Prostate gland (tissue), 2 donors: ENCODE measurements at places on chromosomes 4 and X.

DNA sequence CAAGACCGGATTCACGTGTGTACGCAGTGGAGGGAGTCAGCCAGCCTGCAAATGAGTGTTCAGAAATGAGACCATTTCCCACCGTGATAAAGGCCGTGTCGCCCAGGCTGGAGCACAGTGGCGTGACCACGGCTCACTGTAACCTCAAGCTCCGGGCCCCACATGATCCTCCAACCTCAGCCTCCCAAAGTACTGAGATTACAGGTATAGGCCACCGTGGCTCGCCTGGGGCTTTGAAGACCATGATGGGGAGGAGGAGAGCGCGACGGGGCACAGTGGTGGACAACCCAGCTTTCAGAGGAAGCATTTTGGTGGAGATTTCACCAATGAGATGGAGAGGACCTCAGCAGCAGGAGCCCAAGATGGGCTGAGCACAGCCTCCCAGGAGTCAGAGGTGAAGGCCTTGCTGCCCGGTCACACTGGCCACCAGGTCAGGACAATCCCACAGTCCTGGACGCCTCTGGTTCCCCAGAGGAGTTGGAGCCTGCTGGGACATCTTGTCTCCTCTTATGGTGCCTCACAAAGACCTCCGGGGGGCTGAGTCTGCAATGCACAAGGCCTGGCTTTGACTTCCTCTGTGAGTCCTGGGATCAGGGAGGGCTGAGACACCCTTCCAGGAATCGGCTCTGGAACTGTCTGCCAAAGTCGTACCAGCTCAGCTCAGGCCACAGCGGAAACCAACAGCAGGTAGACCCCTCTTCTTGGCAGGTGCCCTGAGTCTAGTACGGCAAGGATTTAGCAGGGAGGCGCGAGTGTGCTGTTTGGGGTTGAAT is 22.4 kb upstream of the MXD4 start:
- no peaks in the 10 kb centered on the region for H3K27me3 ChIP-seq
- H3K27ac ChIP-seq = no peak overlapping the region
- no peaks in the 10 kb centered on the region for H3K36me3 ChIP-seq
- no peak overlapping the region for H3K4me3 ChIP-seq
- H3K4me1 ChIP-seq = no peaks in the 10 kb centered on the region
- DNase-seq = no peak

DNA sequence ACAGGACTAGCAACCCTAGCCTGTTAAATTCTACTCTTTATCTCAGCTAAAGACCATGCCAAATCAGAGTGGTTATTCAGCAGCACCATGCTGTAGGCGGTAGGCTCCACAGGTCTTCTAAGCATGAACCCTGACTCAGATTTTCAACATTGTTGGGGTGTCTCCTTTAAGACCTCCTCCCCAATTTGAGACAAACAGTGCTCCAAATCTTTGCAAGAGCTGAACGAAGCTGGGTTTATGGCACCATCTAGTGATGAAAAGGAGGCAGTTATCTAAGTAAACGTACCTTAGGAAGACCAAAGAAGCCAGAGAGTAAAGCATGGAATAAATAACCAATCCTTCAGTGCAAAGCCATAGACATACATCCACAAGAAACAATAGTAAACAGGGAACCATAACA is 334.5 kb upstream of the SLC7A11 start:
- DNase-seq = no peak
- H3K4me3 ChIP-seq = no peak overlapping the region
- no peaks in the 10 kb centered on the region for H3K4me1 ChIP-seq
- H3K27ac ChIP-seq = no peak overlapping the region
- no peaks in the 10 kb centered on the region for H3K27me3 ChIP-seq

DNA sequence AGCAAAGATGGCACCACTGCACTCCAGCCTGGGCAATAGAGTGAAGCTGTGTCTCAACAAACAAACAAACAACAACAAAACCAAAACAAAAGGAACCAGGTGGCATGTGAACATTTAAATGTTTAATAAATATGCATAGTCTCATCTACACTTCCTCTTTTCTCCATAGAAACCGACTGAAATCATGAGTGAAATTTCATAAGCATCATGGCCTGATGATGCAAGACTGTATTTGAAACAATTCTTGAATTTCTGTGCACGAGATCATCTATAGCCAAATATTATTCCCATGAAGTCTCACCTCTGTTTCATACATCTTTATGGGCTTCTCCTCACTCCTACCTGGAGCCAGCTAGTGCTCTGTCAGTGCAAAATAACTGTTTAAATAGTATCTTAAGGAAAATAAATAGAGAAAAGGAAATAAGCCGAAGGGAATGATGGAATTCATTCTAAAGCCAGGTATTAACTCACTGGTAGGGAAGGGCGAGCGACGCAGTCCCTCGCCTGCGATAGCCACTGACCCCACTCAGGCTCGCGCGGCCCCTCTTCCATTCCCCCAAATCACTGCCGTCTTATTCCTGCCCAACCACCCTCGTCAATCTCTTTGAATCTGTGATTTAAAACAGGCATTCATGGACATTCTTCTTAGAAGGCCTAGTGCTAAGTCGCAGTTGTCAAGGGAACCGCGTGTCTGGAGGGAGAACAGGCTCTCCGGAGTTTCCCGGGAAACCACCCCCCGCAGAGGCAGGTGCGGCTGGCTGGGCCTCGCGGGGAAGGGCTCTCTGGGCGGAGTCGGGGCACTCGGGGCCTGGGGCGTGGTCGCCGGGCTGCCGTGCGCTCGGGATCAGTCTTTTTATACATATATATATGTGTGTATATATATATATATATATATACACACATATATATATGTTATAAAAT is 52.4 kb upstream of the TRIM2 start:
- H3K4me1 ChIP-seq = no peaks in the 10 kb centered on the region
- H3K27me3 ChIP-seq = no peaks in the 10 kb centered on the region
- no peak overlapping the region for H3K4me3 ChIP-seq

- no peaks in the 10 kb centered on the region for H3K27me3 ChIP-seq
- no peak overlapping the region for H3K4me3 ChIP-seq
- H3K4me1 ChIP-seq = no peaks in the 10 kb centered on the region
These were observed 30.0 kb upstream of the PLAC1 start for GRCh38 chrX:134688031-134688823.

DNA sequence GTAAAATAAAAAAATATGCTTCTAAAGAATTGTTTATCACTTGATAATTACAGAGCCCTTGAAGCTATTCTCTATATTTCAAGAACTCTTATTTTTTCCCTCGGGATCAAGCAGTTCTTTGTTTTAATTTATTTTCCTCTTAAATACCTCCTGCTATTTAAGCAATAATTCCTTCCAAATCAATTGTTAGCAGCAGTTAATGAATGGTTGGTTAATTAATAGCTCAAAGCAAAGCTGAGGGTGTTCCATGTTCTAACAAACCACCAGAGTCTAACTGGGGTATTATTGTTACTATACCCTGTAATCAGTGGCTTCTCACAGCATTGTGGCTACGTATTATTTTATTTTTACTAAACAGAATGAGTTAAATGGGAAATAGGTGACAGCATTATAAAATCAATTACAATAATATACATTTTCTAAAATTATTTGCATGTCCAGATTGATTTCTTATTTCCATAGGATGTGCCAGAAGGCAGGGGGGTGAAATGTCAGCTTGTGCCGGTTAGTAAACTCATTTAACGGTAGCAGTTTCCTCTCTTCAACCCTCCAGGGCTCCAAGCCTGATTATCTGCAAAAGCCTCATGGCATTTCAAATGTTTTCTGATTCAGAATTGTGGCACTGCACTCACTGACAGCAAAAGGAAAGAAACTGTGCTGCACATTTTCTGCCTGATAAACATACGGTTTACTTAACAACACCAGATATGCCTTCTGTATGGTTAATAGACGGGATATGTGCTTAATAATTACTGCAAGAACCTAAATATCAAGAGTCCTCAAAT is 286.9 kb upstream of the EMCN start:
- H3K27me3 ChIP-seq = no peaks in the 10 kb centered on the region
- H3K36me3 ChIP-seq = no peaks in the 10 kb centered on the region
- H3K4me1 ChIP-seq = no peaks in the 10 kb centered on the region
- DNase-seq = no peak

DNA sequence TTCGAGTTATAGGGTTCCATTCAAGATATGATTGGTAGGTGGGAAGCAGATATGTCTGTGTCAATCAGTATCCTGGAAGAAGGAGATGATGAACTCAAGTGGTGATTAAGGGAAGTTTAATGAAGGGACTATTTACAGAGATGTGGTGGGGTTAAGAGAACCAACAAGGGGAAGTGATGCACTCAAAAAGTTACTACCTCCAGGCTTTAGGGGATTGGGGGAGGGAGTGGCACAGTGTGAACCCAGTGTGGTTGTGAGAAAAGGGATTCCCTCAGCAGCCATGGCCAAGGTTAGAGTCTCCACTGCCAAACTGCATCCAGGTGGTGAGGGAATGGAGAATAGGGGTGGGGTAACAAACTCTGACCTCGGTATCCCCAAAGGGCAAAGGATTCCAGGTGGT is 27.9 kb downstream of the PKD2 start:
- H3K4me1 ChIP-seq = no peaks in the 10 kb centered on the region
- no peaks in the 10 kb centered on the region for H3K36me3 ChIP-seq
- H3K27me3 ChIP-seq = no peaks in the 10 kb centered on the region
- no peak overlapping the region for H3K4me3 ChIP-seq
- no peak overlapping the region for H3K27ac ChIP-seq

- H3K27ac ChIP-seq = no peak overlapping the region
- no peaks in the 10 kb centered on the region for H3K4me1 ChIP-seq
- no peaks in the 10 kb centered on the region for H3K36me3 ChIP-seq
- H3K4me3 ChIP-seq = no peak overlapping the region
- DNase-seq = no peak
- no peaks in the 10 kb centered on the region for H3K27me3 ChIP-seq
These were observed 1872.6 kb downstream of the ARAP2 start for GRCh38 chr4:34371676-34372075.

DNA sequence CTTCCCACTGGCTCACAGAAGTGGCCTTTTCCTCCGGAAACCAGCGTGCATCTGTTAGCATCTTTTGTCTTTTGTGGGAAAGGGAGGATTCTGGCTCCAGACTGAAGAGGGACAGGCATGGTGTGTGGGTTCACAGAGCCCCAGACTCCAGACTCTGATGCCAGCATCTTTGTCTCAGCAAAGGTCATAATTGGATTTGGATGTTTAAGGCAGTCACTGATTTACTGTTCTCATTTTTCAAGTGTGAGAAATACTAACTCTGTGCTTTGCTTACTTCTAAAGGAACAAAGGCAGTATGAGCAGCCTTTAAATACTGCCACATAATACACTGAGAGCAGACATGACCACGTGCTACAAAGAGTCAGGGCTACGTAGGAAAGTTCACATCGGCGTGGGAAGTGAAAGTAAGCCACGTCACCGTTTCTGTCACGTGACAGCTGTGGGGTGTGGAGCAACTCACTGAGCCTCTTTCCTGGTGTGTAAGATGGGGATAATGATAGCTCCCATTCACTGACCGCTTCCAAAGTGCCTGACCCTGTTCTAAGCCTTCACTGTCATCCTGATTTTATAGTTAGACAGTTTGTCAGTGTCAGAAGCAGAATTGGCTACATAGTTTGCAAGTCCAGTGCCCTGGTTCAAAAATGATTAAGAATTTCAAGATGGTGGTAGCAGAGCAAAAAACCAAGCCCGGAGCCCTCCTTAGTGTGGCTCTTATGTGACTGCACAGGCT is 24.8 kb upstream of the TMSB4X start:
- H3K27ac ChIP-seq = peak overlapping the region; percentile 38
- H3K4me1 ChIP-seq = no peaks in the 10 kb centered on the region
- H3K4me3 ChIP-seq = no peak overlapping the region
- no peaks in the 10 kb centered on the region for H3K27me3 ChIP-seq
- H3K36me3 ChIP-seq = no peaks in the 10 kb centered on the region

DNA sequence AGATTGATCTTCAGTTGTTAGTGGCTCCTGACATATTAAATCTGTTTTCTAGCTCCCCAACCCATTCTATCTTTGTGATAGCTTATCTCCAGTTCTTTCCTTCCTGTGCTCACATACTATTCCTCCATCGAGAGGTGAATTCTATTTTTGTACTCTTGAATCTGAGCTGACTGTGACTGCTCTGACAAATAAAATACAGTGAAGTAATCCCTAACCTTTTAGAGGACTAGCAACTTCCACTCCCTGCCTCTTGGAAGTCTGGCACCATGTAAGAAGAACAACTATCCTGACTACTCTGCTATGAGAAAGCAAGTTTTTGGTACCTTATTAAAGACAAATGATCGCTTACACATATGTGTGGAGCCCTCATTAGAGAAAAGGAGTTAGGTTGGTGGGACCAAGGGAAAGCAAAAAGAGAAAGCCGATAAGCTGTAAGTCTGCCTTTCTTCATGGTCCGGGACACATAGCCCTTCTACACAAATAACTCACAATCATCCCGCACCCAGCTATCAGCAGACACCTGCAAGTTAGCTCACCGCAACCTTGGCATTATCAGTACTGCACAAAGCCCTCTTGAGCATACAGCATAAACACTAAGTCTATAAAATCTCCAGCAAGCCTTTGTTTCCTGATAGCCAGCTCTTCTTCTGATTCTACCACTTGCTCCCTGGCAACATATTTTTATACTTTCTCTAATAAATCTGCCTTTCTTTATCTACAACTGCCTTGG is 13.5 kb upstream of the PPM1K start:
- no peak for DNase-seq
- no peak overlapping the region for H3K4me3 ChIP-seq
- H3K36me3 ChIP-seq = no peaks in the 10 kb centered on the region
- H3K27ac ChIP-seq = no peak overlapping the region
- no peaks in the 10 kb centered on the region for H3K27me3 ChIP-seq
- H3K4me1 ChIP-seq = no peaks in the 10 kb centered on the region

GRCh38 chr4:74608151-74608949 is 163.4 kb downstream of the AREG start:
- no peak for DNase-seq
- H3K4me1 ChIP-seq = no peaks in the 10 kb centered on the region
- no peak overlapping the region for H3K27ac ChIP-seq
- H3K36me3 ChIP-seq = no peaks in the 10 kb centered on the region
- no peak overlapping the region for H3K4me3 ChIP-seq
- no peaks in the 10 kb centered on the region for H3K27me3 ChIP-seq

DNA sequence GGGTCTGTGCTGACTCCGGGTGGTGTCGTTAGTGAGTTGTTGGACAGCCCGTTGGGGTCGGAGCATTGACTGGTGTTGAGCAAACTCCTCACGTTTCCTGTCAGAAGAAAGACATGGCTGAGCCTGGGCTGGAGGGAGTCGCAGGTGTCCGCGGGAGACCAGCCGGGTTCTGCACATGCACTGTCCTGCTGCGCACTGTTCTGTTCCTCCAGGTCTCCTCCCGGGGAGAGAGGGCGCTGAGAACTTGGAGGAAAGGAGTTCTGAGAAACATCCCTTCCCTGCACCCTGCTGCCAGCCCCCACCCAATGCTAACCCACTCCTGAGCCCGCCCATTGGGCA is 1.1 kb downstream of the ZNF141 start:
- no peak overlapping the region for H3K27ac ChIP-seq
- DNase-seq = no peak
- no peaks in the 10 kb centered on the region for H3K36me3 ChIP-seq
- H3K27me3 ChIP-seq = no peaks in the 10 kb centered on the region

GRCh38 chr4:113555868-113556267 is 205.7 kb downstream of the CAMK2D start:
- no peaks in the 10 kb centered on the region for H3K36me3 ChIP-seq
- no peak for DNase-seq
- no peak overlapping the region for H3K27ac ChIP-seq
- H3K27me3 ChIP-seq = no peaks in the 10 kb centered on the region
- H3K4me1 ChIP-seq = no peaks in the 10 kb centered on the region

- no peak for DNase-seq
- H3K4me1 ChIP-seq = no peaks in the 10 kb centered on the region
- no peaks in the 10 kb centered on the region for H3K36me3 ChIP-seq
- H3K27ac ChIP-seq = no peak overlapping the region
- no peak overlapping the region for H3K4me3 ChIP-seq
These were observed 254.5 kb upstream of the RPS6KA3 start for GRCh38 chrX:20521222-20521621.

- H3K36me3 ChIP-seq = no peaks in the 10 kb centered on the region
- no peak overlapping the region for H3K27ac ChIP-seq
- no peak for DNase-seq
- no peaks in the 10 kb centered on the region for H3K27me3 ChIP-seq
These were observed 130.4 kb downstream of the SORBS2 start for GRCh38 chr4:185681604-185682003.
